ENCODE measurements at places on chromosomes 12 and 14.
A peak's percentile ranks its signal among the peaks of the same experiment; 100 is the strongest.

DNA sequence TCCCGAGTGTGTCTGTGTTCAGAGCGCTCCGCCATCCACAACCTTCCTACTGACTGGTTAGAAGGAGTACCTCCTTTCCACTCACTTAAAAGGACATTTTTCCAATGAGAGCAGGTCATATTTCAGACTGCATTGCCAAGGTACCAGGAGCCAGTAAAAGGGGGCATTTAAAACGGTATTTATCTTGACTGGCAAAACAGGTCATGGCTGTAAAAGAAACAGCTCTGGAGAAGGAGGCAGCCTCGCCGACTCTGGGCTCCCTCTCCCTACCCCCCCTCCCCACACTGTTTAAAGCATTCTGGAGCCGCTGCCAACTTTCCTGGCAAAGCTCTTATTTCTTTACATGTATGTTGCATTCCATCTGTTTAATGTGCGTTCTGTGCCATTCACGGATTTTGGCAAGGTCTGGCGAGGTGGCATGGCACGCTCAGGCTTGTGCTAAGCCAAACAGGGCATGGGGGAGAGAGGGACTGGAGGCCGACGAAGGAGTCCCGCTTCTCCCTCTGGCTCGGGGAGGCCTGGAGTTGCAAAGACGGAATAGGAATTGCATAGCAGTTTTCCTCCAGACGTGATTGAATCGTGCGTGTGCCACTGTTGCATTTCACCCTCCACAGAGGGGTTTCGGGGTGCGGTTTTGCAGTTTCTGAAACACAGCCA lies 41.2 kb upstream of the MED13L start:
- no peak for DNase-seq

DNA sequence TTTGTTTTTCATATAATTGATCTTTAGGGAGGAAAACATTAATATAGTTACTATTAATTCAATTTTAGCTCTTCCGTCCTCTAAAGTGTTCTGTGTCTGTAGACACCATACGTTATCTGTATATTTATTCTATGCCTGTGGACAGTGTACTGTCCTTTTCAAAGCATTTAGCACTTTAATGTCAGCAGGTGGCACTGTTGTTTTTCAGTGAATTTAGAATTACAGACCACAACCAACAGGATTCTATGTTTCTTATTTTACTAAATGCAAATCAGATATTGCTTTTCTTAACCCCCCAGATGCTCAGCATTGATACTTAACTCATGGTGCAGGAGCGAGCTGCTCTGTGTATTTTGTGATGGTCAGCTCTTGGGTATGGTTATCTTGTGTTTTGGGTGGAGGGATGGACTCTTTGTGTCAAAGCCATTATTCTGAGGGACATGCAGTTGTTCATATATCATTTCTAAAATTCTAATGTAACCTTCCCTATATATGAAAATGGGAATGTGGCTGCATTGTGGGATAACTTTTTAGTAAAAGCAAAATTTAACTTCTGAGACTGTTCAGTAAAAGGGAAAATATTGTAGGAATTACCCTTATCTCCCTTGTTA lies 65.2 kb downstream of the PAPOLA start:
- DNase-seq: no peak

GRCh38 chr12:113973109-113973904 lies 7.2 kb upstream of the RBM19 start:
- no peak for DNase-seq

GRCh38 chr12:131456301-131457027 lies 254.4 kb upstream of the SFSWAP start:
- no peak for DNase-seq

DNA sequence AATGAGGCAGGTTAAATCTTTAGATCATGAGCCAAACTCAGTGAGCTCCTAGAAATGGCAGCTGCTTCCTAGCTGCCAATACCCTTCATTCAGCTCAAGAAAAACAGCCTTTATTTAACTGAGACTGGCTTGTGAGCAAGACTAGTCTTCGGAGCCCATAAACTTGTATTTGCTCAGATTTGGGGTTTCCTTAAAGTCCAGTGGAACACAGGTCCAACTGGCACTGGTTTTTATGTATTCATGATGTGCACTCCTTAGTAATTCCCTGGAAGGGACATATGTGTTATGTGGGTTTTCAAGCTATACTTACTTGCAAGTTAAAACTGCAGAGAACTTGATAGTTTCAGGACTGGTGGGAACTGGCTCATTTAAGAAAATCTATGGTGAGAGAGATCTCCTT lies 380.1 kb upstream of the TMEM132C start:
- no peak for DNase-seq

GRCh38 chr14:84340938-84341337 lies 1189.0 kb upstream of the FLRT2 start:
- no peak for DNase-seq

DNA sequence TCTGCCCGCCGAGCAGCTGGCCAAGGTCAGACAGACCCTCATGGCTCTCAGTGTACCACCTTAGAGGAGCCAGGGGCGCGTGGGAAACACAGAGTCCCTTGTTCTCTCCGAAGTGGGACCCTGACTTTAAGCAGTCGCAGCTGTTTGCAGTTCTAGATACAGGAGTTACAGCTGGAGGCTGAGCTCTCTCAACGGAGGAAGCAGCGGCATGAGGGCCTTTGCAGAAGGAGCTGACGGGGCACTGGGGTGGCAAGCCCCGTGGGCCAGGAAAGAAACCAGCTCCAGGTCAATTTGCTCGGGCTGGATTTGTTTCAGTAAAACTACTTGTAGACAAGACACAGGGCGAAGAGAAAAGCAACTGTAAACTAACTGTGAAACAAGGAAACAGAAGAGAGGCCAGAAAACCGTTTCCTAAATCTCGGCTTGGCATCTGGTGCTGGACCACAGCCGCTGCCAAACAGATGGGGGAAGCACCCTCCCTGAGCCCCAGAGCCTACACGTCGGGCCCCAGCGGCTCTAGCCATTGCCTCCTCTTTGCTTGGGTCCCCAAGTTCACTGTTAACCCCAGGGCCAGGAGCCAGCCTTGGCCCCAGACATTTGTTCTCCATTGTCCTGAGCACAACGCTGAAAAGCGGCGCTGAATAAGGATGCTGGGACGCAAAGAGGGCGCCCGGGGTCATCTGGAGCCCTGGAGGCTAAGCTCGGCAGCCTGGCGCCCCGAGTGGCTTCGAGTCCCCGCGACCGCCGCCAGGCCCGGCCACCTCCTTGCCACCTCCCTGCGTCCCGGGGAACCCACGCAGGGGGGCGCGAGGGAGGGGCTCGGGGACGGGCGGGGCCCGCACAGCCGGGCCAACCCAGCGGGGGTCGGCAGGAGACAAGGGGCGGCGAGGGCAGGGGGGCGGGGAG lies 914 bp upstream of the PACS2 start:
- no peak for DNase-seq

GRCh38 chr12:26643532-26644315 lies 189.3 kb downstream of the ITPR2 start:
- DNase-seq: no peak

GRCh38 chr12:16607906-16608775 lies 2.2 kb upstream of the LMO3 start:
- DNase-seq: no peak

- DNase-seq: no peak
Observed at GRCh38 chr14:76236172-76237130, 84.7 kb downstream of the GPATCH2L start.

GRCh38 chr12:4172999-4173398 lies 100.6 kb upstream of the CCND2 start:
- no peak for DNase-seq

- DNase-seq: no peak
Observed at GRCh38 chr12:104656383-104656782, 199.6 kb downstream of the CHST11 start.

DNA sequence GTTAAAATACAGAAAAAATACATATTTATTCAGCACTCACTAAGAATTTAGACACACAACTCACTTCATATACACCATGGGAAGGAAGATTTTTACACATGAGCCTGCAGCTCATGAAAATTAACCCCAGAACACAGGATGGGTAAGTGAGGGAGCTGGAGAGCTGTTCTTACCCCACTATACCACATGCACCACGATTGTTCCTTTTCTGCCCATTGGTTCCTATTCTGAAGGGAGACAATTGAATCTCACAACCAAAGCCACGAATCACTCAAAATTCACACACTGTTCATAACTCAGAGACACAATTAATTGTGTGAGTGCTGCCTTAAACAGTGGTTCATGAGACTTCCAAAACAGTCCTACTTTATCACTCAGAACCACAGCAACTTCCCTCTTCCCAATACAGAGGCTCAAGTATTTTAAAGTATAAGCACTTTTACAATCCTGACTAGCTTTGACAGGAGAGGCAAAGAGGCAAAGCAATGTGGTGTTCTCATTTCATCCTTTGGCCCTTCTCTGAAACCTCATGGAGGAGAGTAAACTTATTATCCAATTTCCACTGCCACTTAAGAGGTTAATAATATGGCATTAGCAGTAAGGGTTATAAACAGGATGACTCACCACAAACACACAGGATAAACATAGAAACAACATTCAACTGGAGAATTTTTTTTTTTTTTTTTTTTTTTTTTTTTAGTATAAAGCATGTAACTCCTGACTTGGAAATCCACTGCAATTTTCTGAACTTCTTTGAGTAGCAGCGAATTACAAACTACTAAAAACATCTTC lies 59.5 kb downstream of the ITPR2 start:
- no peak for DNase-seq

DNA sequence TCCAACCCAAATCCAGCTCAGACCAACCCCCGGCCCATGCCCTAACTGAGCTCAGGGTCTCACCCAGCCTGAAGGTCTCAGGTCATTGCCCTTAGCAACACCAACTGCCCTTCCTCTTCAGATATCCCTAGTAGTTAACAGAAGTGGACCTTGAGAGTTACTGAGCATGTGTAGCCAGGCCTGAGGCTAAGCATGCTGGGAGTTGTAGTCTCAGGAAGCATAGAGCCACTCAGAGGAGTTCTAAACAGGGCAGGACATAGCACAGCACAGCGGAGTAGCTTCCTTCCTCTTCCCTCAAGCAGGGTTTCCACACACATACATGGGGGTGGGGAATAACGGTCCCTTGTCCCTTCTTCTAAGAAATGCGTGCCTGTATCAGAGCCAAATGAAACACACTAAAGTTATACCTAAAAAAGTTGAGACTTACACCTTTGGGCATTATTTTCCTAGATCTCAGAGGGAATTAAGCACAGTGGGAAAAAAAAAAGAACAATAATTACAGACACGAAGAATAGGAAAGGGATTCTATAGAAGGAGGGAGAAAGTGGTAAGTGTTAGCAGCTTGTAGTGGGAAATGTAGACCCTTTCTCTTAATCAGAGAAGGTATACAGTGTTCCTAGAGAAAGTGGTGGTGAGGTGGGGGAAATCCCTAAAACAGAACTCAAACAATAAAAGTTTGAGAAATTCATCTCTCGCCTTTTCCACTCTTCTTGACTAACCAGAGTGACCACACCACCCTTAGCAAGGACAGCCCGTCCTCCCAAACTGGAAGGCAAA lies 4.4 kb downstream of the KMT2D start:
- DNase-seq: peak; percentile 21

DNA sequence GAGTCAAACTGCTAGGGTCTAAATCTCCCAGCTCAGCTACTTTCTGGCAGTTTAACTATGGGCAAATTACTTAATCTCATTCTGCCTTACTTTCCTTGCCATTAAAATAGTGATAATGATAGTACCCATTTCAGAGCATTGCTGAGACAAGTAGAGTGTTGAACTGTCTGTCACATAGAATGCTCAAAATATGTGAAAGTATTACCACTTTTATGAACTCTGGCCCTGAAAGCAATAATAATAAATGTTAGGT lies 19.9 kb downstream of the SRGAP1 start:
- DNase-seq: no peak

Measured in AG09309 (cell line).